ENCODE measurements at places on chromosomes 7 and 10.

DNA sequence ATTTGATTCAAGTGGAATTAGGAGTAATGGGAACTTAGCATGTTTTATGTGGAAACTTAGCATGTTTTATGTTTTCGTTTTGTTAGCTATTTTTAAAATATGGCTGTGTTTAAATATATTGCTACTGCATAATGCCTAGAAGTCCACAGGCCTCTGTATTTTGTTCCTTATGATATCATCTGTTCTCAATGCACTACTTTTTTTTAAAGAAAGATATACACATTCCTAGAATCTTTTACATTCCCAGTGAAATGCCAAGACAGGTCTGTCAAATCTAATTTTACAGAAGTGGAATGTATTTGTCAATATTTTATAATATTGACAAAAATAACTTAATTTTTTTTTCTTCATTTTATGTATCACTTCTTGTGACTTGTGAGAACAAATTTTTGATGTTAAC lies 51.6 kb downstream of the ST7 start:
- DNase-seq: no peak

DNA sequence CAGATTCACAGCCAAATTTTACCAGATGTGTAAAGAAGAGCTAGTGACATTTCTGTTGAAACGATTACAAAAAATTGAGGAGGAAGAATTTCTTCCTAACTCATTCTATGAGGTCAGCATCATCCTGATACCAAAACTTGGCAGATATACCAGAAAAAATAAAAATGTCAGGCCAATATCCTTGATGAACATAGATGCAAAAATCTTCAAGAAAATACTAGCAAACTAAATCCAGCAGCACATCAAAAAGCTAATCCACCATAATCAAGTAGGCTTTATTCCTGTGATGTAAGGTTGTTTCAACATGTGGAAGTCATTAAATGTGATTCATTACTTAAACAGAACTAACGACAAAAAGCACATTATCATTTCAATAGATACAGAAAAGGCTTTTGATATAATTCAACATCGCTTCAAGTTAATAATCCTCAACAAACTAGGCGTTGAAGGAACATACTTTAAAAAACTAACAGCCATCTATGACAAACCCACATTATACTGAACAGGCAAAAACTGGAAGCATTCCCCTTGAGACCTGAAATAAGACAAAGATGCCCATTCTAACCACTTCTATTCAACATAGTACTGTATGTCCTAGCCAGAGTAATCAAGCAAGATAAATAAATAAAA lies 807.7 kb upstream of the ZWINT start:
- no peak for DNase-seq

DNA sequence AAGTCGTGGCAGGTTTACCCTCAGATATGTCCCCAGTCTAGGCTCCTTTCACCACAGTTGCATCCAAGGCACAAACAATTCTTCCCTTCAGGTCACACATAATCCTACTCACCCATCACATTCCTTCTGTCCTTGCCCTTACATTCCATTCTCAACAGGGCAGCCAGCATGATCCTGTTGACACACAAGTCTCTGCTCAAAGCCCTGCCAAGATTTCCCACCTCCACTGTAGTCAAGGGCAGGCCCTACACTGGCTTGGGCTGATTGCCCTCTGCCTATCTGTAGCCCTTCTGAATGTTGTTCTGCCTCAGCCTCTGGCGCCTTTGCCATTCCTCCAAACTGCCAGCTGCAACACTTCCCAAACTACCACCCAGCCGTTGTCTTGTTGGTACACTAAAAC lies 187.9 kb upstream of the AKR1E2 start:
- DNase-seq: no peak

DNA sequence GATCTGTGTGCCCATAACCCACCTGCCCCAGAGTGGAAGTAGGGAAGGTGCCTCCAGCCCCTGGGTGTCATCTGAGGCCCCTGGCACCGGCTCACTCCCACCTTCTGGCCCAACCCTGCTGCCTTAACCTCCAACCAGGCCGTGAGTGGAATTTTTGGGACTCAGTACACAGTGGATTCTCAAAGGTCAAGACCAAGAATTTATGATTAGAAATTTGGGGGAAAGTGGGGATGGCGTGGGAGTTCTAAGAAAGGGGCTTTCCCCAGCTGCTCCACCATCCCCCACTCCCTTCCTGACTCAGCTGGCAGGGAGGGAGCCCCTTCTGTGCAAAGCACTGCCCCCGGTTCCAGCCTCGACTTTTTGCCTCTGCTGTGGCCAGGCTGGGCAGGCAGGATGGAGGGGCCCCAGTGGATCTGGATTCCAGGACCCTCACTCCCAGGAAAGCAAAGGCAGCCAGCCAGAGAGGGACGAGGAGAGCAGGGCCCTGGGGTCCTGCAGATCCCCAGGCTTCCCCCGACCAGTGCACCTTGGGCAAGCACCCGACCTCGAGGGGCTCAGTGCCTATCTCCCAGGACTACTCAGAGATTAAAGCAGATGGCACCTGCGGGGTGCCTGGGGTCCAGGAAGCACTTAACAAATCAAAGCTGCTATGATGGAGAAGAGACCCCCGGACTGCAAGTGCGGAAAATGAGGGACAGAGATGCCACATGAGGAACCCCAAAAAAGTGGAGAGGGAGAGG lies 12.8 kb downstream of the SPOCK2 start:
- DNase-seq: no peak

- no peak for DNase-seq
These were observed 128.3 kb downstream of the NEBL start for GRCh38 chr10:20768843-20769242.

GRCh38 chr10:119413093-119413453 lies 129.4 kb downstream of the RGS10 start:
- DNase-seq: no peak

DNA sequence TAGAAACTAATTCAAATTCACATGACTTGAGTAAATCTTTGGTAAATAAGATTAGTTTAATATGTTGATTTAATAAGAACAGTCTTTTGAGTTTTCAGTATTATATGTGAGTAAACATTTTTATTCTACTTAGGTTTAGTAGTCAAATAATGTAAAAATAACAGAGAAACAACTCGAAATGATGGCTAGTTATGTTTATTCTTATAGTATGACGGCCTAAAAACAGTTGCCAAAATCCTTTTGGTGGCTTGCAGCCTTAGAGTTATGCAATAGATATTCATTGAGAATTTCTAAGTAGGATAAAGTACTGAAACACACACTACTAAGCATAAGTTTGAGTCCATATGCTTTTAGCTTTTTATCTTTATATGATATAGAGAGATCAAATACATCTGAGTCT lies 184.8 kb downstream of the GNAI1 start:
- DNase-seq: no peak

Data from progenitor cell of endocrine pancreas (in vitro differentiated cells).